Breast epithelium (tissue), 4 donors: ENCODE measurements at places on chromosomes 12 and 14. TPM values are rescaled to one million over a fixed set of nuclear protein-coding genes. Genes with fewer than 3 reads are reported as not detected.

The TAS2R31 gene
- total RNA-seq = 6.1 TPM

The NFATC4 gene
- total RNA-seq = 28.6 TPM

The CD163 gene
- total RNA-seq = 848 TPM

The LIN52 gene
- total RNA-seq = 13.0 TPM

The TAS2R8 gene
- not detected for total RNA-seq

The MUCL1 gene
- total RNA-seq = 3.4 TPM

The BCL2L14 gene
- 1.6 TPM for total RNA-seq

The WSB2 gene
- 26.2 TPM for total RNA-seq

The KCNH3 gene
- 1.3 TPM for total RNA-seq

The NCOR2 gene
- 71.7 TPM for total RNA-seq

The NANOG gene
- total RNA-seq = 0.32 TPM

The KRT73 gene
- total RNA-seq = not detected

The TCL1B gene
- total RNA-seq = not detected

The NPAS3 gene
- total RNA-seq = 0.96 TPM

The GPR162 gene
- total RNA-seq = 2.6 TPM

The ATXN7L3B gene
- total RNA-seq = 17.8 TPM

The ZNF891 gene
- total RNA-seq = 5.7 TPM

The HOXC5 gene
- total RNA-seq = 0.98 TPM

The CLEC9A gene
- not detected for total RNA-seq

The ARHGAP9 gene
- total RNA-seq = 11.1 TPM

The GLS2 gene
- total RNA-seq = 4.6 TPM

The ITGA7 gene
- 33.1 TPM for total RNA-seq

The A2M gene
- total RNA-seq = 281 TPM

The RASAL1 gene
- 1.3 TPM for total RNA-seq

The LPAR5 gene
- total RNA-seq = 1.8 TPM

The KRT74 gene
- total RNA-seq = not detected

The OASL gene
- 1.0 TPM for total RNA-seq

The BMAL2 gene
- 1.3 TPM for total RNA-seq

The PLEKHA5 gene
- total RNA-seq = 55.5 TPM

The RNASE7 gene
- total RNA-seq = 1.6 TPM

The RAPGEF3 gene
- total RNA-seq = 40.6 TPM

The RFX4 gene
- total RNA-seq = not detected

The TAS2R9 gene
- not detected for total RNA-seq

The PRPH gene
- not detected for total RNA-seq

The OTOGL gene
- 1.3 TPM for total RNA-seq
